ENCODE measurements at places on chromosomes 13 and 19.

- no peak for DNase-seq
These were observed 117.6 kb upstream of the SPRY2 start for GRCh38 chr13:80458543-80458942.

DNA sequence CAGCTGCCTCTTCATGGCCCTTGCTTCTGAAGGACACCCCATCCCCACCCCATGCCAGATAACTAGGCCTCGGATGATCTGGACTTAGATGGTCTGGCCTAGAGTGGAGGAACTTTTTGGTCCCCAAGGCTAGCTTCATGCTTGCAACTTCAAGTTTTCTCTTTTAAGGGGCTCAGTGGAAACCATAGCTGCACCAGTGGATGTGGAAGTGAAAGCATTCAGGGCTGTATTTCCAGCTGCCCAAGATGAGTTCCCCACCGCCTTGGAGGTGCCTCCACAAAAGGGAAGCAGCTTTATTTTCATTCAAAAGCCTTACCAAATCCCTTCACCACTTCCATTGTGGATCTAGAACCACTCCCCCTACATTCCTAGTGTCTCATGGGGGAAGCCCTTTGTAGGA lies 17.6 kb upstream of the GSX1 start:
- DNase-seq, result no peak

DNA sequence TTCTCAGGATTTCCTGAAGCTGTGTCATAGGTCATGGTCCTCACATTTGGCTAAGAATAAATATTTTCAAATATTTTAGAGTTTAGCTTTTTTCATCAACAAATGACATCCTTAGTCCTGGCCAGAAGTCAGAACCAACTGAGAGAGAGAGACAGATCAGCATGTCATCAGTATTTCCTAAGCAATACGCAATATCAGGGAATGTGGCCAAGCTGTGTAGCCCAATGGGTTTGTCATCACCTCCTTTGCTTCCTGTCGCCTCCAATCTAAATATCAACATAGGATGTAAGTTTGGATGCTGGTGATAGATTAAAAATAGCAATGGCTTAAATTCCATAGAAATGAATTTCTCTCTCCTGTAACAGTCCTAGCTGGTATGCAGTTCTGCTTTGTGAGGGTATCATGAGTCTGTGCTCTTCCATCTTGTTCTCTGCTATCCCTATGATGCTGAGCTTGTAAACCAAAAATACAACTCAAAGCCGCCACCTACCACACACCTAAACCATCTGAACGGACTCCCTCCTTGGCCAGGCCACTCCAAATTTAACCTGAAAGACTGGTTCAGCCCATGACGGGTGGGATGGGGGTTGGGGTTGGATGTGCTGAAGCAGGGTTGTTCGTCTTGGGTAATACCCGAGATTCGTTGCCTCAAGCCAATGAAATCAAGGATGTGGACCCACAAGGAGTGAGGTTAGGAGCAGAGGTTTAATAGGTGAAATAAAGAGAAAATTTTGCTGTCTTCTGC lies 10.0 kb upstream of the IGSF23 start:
- DNase-seq, result no peak

DNA sequence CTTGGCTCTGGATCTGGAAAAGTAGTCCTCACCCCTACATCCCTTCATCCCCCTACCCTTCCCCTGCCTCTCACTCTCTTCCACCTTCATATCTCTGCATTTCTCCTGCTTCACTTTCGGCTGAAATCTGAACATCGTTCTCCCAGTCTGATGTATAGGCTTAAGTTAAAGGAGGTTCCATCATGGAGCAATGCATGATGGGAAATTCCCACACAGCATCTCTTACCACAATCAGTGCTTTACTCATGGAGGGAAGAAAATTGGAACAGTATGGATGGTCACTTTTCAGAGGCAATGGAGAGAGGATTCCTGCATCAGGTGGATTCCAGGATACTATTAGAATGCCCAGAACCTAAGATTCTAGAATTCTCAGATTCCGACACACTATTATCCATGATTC lies 6.1 kb upstream of the KLK8 start:
- DNase-seq, result no peak

DNA sequence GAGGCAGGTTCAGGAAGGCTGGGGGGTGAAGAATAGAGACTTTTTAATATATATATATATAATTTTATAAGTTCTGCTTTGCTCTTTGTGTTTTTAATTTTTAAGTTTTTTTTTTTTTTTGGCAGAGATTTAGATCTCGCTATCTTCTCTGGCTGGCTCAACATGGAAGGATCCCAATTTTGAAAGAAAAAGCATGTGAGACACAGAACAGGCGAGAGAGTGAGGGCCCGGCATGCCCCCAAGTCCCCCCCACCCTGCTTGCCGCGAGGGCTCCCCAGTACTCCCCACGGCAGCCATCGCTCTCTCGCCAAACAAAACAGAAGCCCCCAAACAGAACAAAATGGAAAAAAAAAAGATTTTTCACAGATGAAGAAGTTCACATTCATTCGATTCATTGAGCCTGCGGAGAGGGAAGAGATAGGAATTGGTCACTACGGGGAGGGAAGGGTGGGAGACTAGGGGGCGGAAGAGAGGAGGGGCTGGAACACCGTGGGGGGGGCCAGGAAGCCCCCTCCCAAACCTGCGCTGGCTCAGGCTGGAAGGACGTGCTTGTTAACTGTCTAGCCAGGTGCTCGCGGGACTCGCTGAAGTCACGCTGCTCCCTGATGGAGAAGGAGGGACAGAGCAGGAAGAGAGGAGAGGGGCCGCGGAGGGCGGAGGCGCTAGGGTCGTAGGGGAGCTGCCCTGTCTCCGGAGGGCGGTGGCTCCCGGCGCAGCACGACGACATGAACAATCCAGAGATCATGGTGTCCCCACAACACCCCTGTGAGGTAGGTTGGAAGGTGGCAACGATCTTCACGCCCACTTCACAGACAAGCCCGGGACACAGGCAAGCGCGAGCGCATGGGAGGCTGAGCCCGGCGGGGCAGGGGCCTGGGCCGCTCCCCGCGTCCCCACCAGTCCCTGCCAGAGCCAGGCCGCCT lies 10.6 kb downstream of the KHSRP start:
- DNase-seq, result no peak

DNA sequence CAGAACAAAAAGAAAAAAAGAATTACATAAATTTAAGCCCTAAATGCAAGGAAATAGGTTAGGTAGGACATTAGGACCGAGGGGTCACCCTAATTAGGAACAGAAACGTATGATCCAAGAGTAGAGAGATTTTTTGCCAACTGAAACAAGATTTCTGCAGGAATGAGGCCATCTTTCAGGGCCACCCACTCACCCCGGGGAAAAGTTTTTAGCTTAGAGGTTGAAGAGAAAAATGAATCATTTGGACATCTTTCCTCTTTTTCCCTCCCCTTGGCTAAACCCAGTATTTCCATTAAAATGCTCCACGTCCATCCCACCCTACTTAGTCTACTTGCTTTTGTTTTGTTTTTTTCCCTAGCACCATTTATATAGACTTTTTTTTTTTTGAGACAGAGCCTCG lies 10.6 kb upstream of the PNMA8A start:
- DNase-seq, result no peak

DNA sequence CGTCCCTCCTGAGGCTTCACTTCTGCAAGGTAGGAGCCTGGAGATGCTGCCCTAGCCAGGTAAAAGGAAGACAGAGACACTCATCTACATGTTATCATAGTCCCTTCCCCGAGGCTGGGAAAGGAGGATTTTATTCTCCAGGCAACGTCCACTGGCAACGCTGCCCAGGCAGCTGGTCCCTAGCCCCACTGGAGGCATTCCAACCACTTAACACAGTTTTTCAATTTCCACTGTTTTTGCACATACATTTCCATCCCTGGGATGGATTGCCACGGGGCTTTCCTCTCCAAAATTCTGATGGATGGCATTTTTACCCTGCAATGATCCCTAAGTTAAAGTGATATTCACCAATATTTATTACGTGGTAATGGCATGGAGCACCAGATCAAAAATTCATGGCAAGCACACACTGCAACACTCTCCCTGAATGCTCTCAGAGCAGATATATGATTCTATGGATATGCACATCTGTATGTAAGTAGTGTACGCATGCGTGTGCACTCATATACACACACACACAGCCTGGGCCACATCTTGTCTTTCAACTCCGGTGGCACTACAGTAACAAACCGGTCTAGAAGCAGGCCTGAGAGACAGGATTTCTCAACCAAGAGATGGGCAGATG lies 322.3 kb upstream of the TSHZ3 start:
- no peak for DNase-seq

DNA sequence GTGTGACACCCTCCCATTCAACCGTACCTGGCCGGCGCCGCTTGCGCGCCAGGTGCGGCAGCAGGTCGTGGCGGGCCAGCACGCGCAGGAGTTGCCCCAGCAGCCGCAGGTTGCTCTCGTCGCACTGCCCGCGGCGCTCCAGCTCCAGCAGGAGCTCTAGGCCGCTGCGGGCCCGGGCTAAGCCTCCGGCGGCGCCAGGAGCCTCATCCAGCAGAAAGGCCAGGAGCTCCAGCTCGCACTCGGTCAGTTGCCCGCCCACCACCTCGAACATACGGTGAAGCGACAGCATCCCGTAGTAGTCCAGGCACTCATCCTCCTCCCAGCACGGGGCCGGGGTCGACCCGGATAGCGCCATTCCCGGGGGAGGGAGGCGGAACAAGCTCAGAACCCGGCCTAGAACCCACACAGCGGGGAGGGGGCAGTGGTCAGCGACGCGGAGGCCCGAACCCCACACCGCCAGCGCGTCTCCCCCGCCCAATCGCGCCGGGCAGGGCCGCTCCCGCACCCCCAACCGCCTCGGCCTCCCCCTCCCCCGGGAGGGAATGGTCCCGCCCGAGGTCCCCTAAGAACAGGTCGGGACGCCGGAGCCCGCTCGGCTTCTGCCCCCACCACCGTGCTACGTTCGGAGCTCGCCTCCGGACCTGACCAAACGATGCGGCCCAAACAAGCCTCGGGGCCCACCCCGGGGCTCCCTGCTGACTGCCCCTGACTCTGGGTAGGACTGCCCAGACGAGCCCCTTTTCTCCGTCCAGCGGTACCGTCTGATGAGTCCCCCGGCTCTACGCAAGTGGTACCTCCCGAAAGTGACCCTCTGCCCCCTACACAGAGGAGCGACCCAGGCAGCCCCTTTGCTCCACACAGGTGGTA lies 591 bp downstream of the DEDD2 start:
- DNase-seq, result no peak

- peak; percentile 89 for DNase-seq
These were observed 15.1 kb downstream of the CCDC97 start for GRCh38 chr19:41324921-41325639.

DNA sequence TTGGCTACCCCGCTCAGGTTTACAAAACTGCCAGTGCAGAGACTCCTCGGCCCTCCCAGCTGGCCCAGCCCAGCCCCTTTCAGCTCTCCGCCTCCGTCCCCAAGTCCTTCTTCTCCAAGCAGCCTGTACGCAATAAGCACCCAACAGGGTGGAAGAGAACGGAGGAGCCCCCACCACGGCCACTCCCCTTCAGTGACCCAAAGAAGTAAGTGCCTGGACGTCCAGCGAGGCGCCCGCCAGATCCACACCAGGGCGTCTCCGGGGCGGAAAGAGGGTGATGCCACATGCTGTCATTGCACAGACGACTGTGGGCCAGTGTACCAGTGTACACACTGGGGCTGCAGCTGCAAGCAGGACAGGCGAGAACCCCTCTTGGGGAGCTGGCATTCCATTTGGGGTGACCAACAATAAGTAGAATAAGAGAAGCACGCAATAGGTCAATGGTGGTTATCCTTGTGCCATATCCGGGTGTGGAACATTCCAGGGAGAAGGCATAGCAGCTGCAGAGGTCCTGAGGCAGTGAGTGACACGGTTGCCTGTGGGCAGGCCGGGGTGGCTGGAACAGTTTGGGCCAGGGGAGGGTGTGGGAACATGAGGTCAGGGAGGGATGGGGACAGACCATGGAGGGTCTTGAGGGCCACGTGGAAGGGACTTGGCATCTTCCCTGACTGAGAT lies 41.3 kb downstream of the DPF1 start:
- no peak for DNase-seq

DNA sequence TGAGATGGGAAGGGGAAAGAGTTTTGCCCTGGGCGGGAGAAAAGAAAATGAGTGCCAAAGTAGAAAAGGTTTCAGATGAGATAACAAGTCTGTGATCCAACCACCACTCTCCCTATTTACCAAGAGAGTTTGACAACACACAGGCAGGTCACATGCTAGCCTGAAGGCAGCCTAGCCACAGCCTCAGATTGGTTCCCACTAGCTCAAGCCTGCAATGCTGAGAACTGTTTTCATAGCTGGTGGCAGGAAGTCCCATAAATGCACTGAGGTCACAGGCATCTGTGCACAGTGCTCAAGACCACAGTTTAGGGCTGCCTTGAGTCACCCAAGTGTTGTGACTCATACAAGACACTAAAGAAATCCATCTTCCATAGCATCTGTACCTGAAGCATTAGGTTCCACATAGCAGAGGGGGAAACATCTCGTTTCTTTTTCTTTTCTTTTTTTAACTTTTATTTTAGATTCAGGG lies 18.5 kb upstream of the POP4 start:
- no peak for DNase-seq
